ENCODE measurements at places on chromosomes 13 and 19.

- DNase-seq: no peak
These were observed 11.4 kb downstream of the ZIC2 start for GRCh38 chr13:99992949-99993351.

DNA sequence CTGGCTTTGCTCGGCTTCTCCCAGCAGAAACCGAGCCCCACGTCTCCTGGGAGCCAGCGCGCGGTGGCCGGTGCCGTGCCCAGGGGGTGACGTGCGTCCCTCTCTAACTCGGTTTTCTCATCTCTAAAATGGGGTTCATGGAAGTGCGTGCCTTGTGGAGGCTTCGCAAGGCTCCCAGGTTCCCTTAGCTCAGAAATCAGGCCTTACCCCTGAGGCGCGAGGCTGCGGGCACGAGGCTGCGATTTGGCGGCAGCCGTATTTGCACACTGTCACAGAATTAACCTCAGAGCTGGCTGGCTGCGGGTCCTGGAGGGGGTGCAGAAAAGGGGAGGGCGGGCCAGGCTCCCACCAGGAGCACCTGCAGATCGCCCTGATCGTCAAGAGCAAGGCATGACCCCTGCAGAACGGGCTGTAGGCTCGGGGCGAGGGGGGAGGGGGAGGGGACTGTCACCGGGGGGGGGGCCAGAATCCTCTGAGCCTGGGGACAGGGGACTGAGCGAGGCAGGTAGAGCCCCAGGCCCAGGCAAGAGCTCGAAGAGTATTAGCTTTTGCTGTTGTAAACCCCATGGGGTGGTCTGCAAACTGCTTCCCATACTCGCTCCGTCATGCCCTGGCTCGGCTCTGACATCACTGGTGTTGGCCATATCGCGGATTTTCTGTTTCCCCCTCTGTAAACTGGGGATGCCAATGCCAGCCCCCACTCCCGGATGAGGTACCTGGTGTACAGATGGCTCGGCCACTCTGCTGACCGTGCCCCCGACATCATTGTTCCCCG, 62.2 kb downstream of the CCNE1 start:
- DNase-seq: no peak

DNA sequence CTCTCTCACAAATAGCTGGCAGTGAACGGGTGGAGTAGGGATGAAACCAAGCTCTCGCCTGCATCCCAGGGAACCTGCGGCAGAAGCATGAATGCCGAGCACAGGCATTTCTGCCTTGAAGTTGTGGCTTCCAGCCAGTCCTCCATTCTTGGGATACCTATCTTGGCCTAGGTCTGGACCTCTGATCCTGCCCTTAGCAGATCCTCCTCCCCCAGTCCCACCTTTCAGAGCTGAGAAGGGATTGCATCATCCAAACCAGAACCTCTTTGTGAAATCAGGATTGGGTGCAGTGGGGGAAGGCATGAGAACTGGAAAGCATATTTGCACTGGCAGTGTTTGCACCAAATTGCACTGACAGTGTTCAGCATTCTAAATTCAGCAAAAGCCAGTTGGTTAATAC, 5.8 kb downstream of the ZNF780A start:
- DNase-seq: no peak

GRCh38 chr13:75225288-75226032, 256.5 kb downstream of the TBC1D4 start:
- DNase-seq: no peak

DNA sequence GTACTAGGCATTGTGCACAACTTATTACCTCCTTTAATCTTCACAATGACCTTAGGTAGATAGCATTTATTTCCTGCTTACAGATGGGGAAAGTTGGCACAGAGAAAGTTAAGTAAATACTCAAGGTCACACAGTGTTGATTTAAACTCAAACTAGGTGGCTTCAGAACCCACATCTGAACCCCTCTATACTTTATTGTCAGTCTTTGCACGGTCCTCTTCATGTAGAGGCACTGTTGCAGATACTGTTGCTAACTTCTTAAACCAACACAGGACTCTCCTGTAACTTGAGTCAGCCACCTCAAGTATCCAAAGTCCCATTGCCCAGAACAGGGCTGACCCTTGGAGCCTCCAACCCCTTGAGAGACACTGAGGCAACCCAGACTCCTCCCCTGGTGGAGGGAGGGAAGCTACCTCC, 48.8 kb downstream of the FRY start:
- DNase-seq: no peak

GRCh38 chr13:50268500-50268899, 253.3 kb downstream of the KCNRG start:
- DNase-seq: no peak

DNA sequence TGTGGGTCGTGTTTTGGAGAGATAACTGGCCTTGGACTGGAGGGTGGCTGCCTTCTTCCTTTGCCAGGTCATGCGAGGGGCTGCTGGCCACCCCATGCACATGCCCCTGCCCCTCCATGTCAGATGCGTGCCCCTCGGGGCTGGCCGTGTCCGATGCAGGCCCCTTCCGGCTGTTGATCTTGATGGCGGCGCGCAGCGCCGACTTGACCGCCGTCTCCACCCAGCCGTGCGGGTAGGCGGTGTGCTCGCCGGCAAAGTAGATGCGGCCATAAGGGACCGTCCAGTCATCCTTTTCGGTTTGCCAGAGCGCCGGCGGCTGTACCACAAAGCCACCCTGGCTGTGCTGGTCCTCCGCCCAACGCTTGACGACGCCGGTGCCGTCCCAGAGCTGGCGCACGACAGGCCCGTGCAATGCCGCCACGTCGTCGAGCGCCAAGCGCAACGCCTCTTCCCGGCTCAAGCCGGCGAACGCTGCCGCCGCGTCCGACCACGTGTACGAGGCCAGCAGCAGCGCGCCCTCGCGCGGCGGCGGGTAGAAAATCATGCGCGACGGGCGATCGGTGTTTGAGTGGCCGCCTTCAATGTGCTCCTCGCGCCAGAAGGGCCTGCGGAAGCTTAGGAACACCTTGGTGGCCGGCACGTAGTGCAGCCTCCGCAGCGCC, 6.9 kb downstream of the IL4I1 start:
- DNase-seq: no peak

- no peak for DNase-seq
These were observed 928.0 kb downstream of the EFNB2 start for GRCh38 chr13:105607426-105607825.

- no peak for DNase-seq
These were observed 1590.1 kb upstream of the PRR20A start for GRCh38 chr13:55550624-55551023.

DNA sequence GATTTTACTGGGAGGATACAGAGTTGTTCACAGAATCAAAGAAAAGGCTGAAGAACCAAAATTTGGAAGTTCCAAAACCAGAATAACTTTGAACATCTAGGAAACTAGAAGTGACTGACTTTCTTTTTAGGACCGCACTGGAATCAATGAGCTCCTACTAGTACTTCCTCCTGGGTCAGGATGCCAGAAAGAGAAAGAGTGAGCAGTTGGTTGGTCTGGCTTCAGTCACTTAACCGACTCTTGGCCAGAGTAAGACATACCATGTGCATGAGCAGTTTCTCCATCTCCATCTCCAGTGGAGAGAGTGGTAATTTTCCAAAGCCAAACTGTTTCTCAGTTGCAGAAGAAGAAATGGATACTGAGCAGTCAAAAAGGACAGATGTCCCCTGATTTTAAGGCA, 27.1 kb upstream of the MTUS2 start:
- no peak for DNase-seq

- peak; percentile 20 for DNase-seq
These were observed 5.2 kb upstream of the PLIN4 start for GRCh38 chr19:4523306-4524110.

DNA sequence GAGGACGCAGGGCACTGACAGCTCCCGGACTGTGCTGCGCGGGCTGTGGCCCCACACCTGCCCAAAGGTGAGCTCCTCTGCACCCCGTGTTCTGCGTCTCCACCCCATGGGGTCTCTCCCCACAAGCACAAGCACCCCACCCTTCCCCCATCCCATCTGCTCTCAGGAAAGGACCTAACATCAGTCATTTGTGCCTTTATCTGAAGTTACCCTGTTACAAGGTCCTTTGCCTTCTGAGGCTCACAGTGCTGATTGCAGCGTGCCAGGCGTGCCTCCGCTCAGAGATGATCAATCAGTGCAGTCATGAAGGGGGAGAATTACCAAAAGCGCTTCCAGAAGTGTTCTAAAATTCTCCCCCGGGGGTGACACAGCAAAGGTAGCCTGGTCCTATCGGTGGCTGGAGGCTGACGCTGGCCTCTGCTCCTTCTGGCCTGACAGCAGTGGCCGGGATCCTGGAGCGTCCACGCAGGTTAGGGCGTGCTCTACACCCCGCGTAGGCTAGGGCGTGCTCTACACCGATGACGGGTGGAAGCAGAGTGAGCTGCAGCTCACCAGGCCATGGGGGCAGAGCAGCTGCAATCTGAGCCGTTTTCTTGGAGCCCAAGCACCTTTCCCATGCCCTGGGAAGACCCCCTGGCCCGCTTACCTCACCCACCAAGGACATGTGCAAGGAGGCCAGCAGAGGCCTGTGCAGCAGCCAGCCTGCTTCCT, 84.7 kb upstream of the TM9SF2 start:
- no peak for DNase-seq

DNA sequence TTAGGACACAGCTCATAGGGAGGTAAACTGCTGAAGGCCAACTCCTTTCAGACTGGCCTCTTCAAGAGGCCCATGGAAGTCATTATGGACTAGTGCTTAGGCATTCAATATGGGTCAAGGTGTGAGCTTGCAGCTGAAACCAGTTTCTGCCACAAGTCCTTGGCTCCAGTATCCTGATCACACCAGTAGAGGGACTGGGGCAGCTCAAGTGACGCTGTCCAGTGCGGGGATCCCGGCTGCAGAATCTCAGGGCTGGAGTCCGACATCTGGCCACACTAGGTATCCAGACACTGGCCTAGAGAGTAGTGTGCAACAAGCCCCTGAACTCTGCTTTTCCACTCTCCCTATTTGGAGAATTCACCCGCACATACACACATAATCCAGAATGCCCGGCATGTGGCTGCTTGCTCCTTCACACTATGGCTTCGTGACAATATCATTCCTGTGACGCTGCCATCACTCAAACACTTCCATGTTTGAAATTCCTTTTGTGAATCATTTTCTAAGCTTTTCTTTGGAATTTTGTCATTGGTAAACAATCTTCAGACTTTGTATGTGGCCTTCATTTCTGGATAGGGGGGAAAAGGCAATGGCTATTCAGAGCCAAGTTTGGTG, 425.1 kb downstream of the EFNB2 start:
- DNase-seq: no peak

- no peak for DNase-seq
These were observed 33.8 kb downstream of the DHRS12 start for GRCh38 chr13:51770160-51770559.

DNA sequence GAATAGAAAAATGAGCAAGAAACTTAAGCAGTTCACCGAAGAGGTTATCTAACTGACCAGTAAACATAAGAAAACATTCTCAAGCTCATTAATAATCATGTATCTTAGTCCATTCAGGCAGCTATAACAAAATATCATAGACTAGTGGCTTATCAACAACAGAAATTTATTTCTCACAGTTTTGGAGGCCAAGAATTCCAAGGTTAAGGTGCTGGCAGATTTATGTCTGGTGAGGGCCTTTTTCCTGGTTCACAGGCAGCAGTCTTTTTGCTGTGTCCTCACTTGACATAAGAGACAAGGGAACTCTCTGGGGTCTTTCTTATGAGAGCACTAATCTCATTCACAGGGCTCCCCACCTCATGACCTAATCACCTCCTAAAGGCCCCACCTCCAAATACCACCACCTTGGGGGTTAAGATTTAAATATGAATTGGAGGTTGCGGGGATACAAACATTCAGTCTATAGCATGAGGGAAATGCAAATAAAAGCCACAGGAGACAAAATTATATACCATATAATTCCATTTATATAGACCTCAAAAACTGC, 123.6 kb downstream of the ZAR1L start:
- DNase-seq: no peak

GRCh38 chr13:34833562-34834182, 108.4 kb upstream of the NBEA start:
- DNase-seq: no peak

- DNase-seq: no peak
These were observed at the start of gene RSPH6A for GRCh38 chr19:45814851-45815480. Gene RSPH6A, minus strand, starts transcription at chr19:45815308. Its CDS starts 132 bp downstream, at chr19:45815176.

DNA sequence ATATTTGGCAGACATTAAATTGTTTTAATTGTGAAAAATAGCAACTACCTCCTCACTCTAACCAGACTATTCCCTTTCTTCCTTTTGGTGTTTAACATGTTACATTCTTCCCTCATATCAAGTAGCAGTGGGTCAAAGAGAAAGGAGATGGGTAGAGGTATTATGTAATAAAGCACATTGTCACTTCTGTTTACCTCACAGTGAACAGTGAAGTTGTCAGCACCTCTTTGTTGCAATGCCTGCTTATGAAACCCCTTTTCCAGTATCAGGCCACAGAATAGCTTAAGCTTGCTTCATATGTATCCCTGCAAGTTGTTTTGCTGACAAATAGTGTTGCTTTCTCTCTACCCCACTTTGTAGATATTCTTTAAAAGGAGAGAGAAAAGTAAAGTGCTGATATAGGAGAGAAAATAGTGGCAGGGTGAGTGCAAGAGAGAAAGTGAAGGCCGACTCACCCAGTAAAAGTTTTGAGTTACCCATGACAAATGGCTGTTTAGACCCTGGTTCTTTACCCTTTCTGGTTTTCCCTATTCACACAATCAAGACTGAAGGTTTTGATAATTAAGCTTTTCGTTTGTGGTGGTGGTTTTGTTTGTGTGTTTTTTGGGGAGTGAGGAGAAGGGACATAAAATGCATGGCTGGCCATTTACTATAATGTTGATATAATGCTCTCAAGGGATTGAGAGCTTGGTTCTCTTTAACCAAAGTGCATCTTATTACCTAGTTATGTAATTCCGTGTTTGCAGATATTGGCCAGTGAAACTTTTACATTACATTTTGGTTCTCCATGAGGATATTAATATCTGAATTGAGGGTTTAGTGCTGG, 3.7 kb downstream of the ITM2B start:
- no peak for DNase-seq

DNA sequence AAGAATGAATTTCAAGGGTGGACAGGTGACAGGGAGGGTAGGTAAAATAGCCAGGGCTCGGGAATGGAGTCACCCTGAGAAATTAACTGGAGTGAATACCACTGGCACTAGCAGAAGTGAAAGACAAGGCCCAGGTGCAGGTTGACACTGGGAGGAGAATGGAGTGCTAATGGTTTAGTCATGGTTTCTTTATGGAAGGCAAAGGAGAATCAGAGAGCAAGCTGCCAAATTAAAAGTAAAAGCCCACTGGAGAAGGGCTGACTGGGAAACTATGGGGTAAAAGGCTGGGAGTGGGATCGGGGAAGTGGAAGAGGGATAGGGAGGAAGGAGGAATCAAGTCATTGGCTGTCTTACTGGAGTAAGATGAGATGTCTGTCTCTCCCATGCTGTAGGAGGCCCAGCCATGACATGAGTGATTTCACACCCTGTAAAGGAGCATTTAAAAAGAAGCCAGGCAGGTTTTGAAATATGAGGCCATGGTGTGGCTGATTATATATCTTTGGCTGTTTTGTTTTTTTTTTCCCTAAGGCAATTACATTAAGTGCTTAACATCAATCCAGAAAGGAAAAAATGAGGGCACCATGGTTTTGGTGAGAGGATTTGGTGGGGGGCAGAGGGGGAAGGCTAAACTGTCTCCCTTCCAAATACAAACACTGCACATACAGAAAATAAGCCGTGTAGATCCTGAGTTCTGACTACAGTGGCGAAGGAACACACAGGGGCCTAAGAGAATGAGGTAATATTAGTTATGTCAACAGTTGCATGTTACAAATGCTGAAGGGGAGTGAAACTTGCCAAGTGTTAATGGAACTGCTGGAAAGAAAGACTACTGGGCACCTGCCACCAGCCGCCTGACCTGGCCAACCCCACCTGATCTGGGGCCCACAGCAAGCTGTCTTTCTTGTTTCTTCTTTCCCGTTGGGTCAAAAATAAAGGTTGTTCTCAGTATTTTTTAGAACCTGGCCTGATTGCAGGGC, 183.5 kb upstream of the TSC22D1 start:
- DNase-seq: no peak

Measured in pulmonary artery endothelial cell (primary cell).